ENCODE measurements at places on chromosomes 6 and 20.

- no peak for DNase-seq
Measured at GRCh38 chr6:111837007-111837406, 36.2 kb downstream of the FYN start.

DNA sequence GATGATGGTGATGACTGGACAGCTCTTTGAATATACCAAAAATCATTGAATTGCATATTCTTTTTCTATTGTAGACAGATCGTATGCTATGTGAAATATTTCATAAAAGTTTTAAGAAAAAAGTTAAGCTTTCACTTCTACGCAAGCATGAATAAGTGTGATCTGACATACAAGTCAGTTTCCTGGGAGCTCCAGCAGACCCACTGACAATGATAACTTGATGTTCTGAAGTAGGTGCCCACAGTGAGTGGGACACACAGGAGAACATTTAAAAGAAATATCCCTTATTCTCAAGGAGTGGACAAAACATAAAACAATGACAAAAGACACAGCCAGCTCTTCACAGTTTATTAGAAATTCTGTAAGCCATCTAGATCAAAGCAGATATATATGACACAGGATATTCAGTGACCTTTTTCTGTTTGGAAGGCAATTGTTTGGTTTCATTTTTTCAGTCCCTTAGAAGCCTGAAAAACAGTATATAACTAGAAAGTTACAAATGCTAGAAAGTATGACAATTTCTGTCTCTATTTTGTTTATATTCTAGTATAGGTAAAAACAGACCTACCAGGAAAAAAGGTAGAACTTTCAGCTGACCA, 101.4 kb downstream of the IRF4 start:
- DNase-seq = no peak

DNA sequence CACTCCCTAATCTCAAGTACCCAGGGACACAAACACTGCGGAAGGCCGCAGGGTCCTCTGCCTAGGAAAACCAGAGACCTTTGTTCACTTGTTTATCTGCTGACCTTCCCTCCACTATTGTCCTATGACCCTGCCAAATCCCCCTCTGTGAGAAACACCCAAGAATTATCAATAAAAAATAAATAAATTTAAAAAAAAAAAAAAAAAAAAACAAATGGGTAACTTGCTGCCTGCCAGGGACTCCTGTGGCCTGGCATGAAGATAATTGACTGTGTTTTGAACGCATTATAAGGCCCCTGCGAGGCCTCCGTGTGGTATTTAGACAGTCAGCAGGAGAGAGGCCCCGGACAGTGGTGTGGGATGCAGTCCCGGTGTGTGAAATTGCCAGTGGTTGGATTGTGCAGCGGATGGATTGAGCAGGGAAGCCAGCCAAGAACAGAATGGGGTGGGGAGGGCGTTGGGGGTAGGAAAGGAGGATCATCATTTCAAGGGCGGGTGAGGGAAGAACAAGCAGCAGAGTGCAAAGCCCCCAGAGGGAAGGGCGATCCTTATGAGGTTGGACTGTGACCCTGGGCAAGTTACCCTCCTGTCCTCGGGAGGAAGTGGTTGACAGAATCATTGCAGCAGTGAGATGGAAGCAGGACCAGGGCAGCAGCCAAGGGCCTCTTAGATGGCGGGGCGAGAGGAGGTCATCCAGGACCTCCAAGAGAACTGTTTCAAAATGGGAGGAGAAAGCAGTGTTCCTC, 43.3 kb downstream of the PPARD start:
- DNase-seq = no peak

- DNase-seq = no peak
Measured at GRCh38 chr20:58651946-58652605, 993 bp downstream of the STX16 start.

GRCh38 chr20:60584221-60584620, 626.0 kb downstream of the CDH26 start:
- no peak for DNase-seq

DNA sequence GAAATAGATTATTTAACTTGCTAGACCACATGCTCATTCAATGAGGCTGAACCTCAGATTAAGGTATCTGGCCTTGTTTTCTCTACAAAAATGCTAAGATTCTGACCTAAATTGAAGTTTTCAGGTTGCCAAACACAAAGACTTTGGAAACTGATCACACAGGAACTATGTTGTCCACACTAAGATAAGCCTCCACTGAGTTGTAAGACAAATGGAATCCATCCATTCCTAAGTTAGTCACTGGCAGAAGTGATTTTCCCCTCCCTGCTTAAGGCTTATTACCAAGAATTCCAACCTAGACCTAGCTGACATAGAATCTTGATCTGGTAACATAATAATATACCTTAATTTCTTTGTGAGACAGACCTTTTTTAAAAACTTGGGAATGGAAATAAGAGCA, 608.1 kb downstream of the TENT5A start:
- DNase-seq = no peak

DNA sequence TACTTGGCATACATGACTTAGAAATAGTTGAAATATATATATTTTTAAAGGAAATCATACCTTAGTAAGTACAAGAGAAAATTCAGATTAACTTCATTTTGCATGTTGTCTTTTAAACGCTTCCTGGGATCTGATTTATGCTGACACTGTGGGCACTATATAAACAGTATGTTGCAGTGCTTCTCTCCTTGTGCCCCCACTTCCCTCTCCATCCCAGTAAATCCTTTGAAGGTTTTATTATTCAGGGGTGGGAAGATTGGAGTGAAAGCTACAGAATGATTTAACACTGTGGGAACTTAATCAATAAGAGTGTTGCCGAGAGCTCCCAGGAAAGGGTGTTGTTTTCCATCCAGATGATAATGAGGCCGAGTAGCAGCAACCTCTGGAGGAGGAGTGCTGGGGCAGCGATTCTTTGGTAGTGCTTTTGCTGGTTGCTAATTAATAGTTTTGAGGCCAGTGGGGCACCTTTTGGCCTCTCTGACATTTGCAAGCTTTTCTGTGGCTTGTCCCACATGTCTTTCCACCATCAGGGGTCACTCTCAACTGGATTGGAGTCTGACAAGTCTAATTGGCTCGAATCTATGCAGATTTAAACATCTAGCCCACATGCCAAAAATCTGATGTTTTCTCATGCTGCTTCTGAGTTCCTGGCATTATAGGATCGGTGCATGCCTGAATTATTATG, 183.0 kb upstream of the MMS22L start:
- DNase-seq = no peak

DNA sequence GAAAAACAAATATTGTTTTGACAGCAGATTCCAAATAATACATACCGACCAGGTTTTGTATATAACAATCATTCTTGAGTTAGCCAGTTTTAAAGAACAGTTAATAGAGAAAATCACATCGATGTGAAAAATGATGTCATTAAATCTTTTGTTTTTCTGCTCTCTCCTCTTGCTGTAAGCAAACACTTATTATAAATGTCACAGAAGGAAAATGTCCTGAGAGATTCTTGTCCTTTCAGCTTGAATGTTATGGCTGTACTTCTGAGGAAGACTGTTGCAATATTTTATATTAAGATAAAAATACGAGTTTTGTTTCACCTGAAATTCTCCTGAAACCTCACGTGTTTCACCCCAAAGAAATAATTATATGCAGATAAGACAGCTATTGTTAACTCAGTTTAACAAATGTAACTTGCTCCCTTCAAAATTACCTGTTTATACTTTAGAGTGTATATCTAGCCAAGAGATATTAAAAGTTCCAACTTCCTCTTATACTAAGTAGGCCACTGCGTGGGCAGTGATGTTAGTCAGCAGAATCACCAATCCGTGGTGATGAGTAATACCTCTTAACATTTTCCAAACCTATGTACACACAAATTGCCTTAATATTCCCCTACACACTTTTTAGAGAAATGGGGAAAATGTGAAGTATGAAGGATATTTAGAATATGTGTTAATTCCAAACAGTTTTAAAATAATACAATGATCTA, 1111.4 kb upstream of the CITED2 start:
- no peak for DNase-seq

GRCh38 chr20:52060794-52061714, 130.5 kb downstream of the ZFP64 start:
- DNase-seq = no peak

- no peak for DNase-seq
Measured at GRCh38 chr6:304833-305370, 12.6 kb downstream of the DUSP22 start.

GRCh38 chr20:32190616-32191415, 16.7 kb downstream of the PLAGL2 start:
- peak; percentile 18 for DNase-seq

- DNase-seq = no peak
Measured at GRCh38 chr6:29992807-29993206, 50.5 kb downstream of the HLA-A start.

- no peak for DNase-seq
Measured at GRCh38 chr6:31203345-31203979, 33.0 kb upstream of the POU5F1 start.

DNA sequence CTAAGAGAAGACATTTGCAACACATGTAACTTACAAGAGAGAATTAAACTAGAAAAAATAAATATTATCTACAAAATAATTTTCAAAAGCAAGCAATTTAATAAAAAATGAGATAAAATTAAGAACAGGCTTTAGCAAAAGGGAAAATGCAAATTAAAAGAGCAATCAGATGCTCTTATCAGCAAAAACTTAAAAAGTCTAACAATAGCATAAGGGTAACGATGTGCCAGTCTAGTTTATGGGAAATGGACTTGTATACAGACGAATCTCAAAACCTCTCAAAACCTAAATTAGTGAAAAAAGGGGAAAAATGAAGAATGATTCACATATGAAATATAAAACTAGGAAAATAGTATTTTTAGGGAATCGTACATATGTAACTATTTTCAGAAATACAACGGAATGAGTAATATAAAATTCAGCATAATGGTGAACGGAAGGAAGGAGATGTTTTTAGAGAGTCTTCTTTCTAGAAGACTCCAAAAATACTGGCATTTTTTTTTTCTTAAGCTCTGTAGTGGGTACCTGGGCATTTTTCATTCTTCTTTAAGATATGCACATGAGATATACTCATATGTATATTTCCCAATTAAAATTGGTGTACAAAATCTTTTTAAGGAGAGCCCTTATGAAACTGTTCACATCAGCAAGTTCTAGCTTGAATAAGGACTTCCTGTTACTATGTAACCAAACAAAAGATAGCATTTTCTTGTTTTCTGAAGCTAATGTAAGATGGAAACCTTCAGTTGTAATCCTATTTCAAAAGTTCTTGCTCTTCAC, 927 bp upstream of the MANEA start:
- no peak for DNase-seq

DNA sequence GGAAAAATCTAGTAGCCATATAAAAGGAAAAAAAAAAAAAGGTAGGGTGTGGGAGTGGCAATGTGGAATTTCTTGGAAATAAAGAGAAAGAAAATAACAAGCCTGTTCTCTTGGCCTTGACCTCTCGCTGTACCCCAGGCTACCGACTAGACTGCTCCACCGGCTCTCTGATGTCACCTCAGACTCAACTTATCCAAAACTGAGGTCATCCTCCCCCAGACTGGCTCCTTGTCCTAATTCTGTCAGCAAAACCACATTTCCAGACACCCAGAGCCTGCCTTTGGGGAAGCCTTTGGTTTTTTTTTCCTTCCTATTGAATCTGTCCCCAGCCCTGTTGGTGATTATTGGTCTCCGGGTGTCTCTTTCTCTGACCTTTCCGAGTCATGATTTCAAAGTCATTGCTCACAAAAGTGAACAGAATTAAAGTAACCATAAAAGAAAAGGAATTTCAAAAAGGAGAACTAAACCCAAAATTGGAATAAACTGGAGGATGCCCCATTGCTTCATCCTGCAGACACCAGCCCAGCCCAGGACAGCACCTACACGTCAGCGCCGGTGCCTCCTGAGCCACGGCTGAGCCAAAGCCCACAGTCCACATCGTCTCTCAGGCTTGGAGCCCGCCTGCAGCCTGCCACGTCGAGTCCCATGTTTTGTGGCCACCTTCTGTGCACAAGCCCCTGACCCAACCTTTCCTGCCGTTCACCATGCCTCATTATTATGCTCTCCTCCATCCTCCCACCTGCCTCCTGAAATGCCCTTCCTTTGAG, 170.7 kb downstream of the MYLK4 start:
- DNase-seq = no peak

DNA sequence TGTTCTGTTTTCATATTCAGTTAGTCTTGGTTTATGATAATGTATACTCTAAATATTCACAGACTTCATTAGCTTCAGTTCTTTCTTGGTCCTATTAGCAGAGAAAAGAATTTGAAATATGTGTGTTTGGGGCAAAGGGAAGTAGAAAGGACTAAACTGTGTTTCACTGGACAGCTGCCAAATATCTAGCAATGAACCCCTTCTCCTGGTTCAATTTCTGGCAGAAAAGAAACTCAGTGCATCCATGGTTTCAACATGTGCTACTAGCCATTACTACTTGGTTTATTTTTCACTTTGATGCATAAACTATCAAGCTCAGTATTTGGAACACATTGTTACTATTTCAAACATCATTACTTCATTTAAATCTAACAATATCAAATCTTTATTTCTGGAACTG, 43.6 kb downstream of the FBXL4 start:
- no peak for DNase-seq

DNA sequence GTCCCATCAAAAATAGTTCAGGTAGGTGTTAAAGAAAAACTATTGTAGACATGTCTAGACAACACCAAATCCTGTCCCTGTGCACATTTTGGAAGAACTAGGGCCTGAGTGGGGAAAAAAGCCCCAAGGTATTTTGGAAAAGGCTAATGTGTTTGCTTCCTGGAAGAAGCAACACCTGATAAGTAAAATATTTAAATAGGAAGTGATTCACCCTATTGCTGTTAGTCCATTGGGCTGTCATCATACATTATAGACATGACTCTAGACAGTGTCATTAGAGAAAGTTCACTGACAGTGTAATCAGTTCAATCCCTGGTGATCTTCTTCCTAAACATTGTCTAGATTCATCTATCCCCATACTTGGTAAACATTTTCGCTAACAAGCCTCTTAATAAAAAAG, 465.3 kb downstream of the CBLN4 start:
- DNase-seq = no peak
